ENCODE measurements at places on chromosomes 2 and 18. TPM values are rescaled to one million over a fixed set of nuclear protein-coding genes. Genes with fewer than 3 reads are reported as not detected.

DNA sequence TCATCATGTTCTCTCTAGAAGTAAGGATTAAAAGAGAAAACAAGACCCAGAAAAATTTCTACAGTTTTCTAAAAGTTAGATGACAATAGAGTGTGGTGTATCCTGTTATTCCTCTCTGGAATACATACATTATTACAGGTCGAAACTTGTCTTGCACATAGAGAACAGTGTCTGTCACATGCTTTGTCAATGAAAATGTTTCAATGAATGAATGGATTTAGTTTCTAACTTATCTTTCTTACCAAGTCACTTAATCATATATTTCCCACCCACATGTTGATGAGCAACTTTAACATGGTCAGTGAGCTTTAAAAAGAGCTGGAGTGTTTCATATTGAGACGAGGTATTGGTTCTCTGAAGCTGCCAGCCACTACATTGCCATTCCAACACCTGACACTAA, 4.3 kb downstream of the DSG4 start:
- DNase-seq, result no peak

GRCh38 chr2:125634662-125635061, 1021.3 kb upstream of the GYPC start:
- DNase-seq, result no peak

GRCh38 chr2:177078855-177079254, 133.7 kb upstream of the HNRNPA3 start:
- DNase-seq, result no peak

Gene TDRD15
- not detected for polyA plus RNA-seq

GRCh38 chr2:113211226-113212105, 37.7 kb downstream of the PSD4 start:
- no peak for DNase-seq
